ENCODE measurements at places on chromosomes 7 and 10.

DNA sequence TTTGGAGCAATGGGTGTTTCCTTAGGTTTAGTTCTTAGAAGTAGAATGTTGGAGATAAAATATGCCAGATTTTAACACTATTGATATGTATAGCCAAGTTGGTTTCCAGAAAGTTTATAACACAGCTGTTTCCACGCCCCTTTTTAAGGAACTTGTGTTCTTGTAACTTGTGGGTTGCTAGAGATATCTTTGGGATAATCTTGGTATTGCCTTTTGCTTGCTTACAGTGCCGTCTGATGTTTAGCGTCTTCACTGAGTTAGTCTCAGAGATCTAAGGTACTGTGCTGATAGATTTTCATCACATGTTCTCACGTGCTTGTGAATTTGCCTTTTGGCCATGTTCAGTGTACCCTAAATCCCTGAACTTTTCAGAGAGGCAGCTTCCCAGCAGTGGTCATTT, 12.4 kb downstream of the TMEM248 start:
- DNase-seq = no peak

DNA sequence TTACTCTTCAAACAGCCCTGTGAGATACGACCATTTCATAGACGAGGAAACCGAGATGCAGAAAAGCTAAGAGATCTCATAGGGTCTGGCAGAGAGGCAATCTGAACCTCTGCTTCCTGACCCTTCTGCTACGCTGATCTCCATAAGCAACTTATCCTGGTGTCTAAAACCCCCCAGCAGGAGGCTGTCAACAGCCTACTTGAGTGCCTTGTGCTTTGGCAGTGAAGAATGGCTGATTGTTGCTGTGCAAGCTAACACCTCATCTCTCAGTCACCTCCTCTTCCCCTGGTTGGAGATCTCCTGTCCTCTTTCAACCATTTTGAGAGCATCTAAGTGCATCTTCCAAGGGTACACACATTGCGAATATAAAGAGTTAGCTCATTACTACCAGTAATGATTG, 86.2 kb downstream of the AOAH start:
- no peak for DNase-seq

- no peak for DNase-seq
Measured at GRCh38 chr7:32026083-32026425, 44.2 kb downstream of the PDE1C start.

GRCh38 chr10:18378766-18379165, 238.5 kb downstream of the CACNB2 start:
- DNase-seq = no peak

GRCh38 chr7:110831419-110831818, 259.5 kb upstream of the LRRN3 start:
- DNase-seq = no peak

DNA sequence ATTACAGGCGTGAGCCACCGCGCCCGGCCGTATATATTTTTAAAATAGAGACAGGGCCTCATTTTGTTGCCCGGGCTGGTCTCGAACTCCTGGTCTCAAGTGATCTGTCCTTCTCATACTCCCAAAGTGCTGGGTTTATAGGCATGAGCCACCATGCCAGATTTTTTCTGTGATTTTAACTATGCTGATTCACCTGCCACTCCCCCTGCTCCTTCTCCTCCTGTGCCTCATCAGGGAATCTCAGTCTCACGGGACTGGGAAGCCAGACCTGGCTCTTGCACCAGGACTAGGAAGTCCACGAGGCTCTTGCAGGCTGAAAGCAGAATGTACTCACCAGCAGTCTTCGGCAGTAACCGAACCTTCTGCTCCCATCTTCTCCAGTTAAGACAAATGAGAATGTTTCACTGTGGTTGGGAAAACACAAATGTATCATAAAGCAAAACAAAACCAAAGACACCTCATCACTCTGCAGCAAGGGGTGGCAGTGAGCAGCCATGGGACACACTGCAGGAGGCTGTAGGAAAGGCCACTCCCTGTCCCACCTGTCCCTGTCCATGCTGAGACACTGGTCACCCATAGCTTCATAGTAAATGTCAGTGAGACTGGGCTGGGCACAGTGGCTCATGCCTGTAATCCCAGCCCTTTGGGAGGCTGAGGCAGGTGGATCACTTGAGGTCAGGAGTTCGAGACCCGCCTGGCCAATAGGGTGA, 78.7 kb upstream of the MKRN1 start:
- DNase-seq = no peak

Data from stimulated activated CD4-positive, alpha-beta T cell treated with anti-CD3 and anti-CD28 coated beads, TNF-alpha, amount 100 ng/mL, for 24 hours (primary cell).